ENCODE measurements at places on chromosomes 2 and 18. TPM values are rescaled to one million over a fixed set of nuclear protein-coding genes. Genes with fewer than 3 reads are reported as not detected.

DNA sequence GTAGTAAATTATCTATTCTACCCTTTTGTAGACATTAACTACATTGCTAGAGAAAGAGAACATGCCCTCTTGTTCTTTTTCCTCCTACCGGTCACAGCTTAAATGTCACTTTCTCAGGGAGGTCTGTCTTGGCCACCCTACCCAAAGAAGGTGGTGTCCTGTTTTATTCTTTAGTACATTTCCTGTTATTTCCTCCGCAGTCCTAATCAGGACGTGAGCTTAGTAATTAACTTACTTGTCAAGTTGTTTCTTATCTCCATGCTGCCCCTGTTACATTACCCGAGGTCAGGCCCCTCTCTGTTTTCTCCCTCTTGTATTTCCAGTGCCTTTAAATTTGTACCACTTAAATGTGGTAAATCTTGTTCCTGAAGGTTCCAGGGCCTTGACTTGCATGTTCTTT lies 73.7 kb upstream of the RMDN2 start:
- DNase-seq = no peak

- DNase-seq = no peak
Observed at GRCh38 chr2:226963528-226963927, 127.7 kb downstream of the RHBDD1 start.

- no peak for DNase-seq
Observed at GRCh38 chr2:46325182-46325928, 28.1 kb downstream of the EPAS1 start.

- DNase-seq = no peak
Observed at GRCh38 chr2:7510353-7510752, 593.1 kb downstream of the RNF144A start.

GRCh38 chr2:191298306-191298705 lies 53.1 kb downstream of the MYO1B start:
- no peak for DNase-seq

DNA sequence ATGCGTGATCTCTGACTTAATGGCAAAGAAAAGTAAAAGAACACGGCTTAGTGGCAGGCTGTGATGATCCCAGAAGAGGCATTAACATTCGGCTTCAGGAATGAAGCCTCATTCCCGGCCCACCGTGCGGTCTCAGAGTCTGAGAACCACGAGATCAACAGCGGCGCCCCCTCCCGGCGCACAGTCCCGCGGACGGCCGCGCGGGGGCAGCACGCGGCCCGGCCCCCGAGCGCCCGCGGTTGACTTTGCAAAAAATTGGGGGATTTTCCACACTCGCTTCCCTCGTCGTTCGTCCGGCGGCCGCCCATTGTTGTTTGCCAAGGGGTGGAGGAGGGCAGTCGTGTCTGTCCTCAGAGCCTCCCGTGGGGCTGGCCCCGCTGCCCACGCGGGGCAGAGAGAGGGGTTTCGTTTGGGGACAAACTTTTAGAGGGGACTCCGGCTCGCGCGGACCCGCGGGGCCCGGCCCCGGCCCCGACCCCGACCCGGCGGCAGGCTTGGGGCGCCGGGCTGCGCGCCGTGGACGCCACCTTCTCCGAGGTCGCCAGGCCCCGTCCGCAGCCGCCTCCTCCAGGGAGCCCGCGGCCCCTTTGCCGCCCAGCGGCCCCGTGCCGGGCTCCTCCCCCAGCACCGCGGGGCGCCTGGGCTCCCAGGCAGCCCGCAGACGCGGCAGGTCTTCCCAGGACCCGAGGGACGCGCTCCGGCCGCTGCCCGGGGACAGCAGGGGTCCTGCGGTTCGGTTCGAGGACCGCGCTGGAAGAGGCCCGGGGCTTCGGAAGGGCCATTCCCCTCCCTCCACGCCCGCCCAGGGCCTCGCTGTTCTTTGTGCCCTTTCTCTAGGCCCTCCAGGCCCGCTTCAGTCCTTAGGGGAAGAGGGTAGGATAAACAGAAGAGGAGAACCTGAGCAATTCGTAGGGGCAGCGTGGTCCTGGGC lies 3.4 kb upstream of the HS6ST1 start:
- peak; percentile 86 for DNase-seq

GRCh38 chr2:165113414-165113813 lies 90.4 kb downstream of the SCN3A start:
- no peak for DNase-seq

- DNase-seq = no peak
Observed at GRCh38 chr18:41396211-41396610, 558.8 kb upstream of the PIK3C3 start.

DNA sequence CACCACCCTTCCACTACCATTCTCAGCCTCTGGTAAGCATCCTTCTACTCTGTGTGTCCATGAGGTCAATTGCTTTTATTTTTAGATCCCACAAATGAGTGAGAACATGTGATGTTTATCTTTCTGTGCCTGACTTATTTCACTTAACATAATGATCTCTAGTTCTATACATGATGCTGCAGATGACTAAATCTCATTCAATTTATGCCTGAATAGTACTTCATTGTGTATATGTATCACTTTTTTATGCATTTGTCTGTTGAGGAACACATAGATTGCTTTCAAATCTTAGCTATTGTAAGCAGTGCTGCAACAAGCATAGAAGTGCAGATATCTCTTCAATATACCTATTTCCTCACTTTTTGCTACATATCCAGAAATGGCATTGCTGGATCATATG lies 733.3 kb downstream of the SUCLG1 start:
- no peak for DNase-seq

DNA sequence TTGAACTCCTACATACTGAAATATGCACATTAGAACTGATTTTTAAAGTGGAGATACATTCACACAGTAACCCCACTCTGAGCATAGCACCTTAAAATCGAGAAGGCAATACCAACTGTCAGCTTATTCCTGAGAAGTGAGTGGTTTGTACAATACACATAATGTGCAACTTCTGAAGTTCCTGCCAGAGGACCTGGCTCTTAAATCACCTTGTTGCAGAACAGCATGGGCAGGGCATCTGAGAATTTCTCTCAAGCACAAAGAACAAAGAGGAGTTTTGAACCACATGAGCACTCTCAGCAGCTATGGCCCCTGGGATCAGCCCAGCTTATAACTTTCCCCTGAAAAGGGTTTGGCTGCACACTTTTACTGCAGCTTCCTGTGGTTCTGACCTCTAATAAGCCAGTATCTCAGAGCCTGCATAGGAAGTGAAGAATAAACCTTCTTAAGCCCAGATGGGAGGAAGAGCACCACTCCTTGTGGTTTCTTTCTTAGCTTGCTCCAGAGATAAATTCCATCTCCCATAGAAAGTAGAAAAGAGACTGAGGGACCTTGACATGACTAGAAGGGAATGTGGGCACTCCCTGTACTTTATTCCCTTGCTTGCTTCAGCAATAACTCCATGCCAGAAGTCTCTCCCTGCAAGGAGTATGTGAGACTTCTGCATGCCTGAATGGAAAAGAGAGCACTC lies 862.3 kb downstream of the SUCLG1 start:
- no peak for DNase-seq

DNA sequence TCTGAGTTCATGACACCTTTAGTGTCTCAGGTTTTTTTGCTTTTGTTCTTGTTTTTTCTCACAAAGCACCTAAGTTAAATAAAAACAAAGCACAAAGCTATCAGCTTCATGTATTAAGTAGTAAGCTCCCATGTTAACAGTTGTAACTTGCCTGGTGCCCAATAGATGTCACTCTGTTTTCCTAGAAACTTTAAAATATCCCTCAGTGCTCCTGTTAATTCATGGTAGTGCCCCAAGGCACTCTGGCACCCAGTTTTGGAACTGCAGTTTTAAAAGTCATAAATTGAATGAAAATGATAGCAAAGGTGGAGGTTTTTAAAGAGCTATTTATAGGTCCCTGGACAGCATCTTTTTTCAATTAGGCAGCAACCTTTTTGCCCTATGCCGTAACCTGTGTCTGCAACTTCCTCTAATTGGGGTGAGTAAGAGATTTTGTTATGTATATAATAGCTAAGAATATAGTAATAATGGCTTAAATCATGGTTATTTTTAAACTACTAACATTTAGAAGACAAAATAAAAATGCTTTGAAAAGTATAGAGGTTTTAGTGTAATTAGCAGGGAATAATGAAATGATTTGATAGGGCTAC lies 555.0 kb upstream of the TMEFF2 start:
- DNase-seq = no peak

- no peak for DNase-seq
Observed at GRCh38 chr2:224630659-224631550, 45.7 kb upstream of the CUL3 start.

- DNase-seq = no peak
Observed at GRCh38 chr18:79763407-79763806, 34.3 kb upstream of the KCNG2 start.

PRSS56 gene
- 0.19 TPM for total RNA-seq

SP140 gene
- total RNA-seq = 6.6 TPM

POTEE gene
- 0.05 TPM for total RNA-seq

DNER gene
- 0.09 TPM for total RNA-seq

C1GALT1C1L gene
- total RNA-seq = 0.24 TPM

CDK5R2 gene
- total RNA-seq = not detected

FLACC1 gene
- 1.7 TPM for total RNA-seq

Data from thymus (tissue), 14 donors.